ENCODE measurements at places on chromosomes 4 and X. TPM values are rescaled to one million over a fixed set of nuclear protein-coding genes. Genes with fewer than 3 reads are reported as not detected.

DNA sequence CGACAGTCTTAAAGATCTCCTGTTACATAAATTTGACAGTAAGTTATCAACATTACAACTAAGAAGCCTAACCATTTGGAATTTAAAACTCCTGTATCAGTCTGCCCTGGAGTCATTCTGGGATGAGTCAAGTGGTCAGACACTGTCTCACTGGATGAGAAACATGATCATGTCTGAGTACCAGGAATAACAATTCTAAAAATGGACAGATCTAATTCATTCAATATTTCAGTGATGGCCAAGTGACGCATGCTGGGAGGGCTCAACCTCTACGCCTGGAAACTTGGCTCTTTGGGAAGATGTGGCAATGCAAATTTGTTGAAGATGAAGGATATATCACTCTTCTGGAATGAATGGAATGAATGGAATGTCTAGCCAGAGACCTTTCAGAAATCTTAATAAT is 1427.2 kb downstream of the STIM2 start:
- H3K36me3 ChIP-seq: no peaks in the 10 kb centered on the region
- DNase-seq: no peak
- H3K4me3 ChIP-seq: no peak overlapping the region
- H3K27ac ChIP-seq: no peak overlapping the region

The PRR32 gene
- not detected for total RNA-seq

The GABRQ gene
- not detected for total RNA-seq

The SPANXB1 gene
- total RNA-seq: not detected

DNA sequence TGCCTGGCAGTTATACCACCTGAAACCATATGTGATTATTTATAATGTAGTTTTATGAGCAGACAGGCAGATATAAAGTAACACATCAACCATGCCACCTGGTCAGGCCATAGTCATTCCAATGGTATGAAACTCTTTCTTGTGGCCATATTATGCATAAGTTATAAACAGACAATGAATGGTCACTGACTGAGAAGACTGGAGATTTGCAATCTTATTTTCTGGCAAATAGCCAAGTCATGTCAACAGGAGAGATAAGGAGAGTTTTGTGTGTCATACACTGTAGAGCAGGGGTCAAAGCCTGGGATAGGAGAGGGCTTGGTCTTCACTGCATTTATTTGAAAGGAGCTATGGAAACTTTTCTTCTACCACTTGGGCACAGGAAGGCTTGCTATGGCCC is 29.5 kb downstream of the SORBS2 start:
- H3K36me3 ChIP-seq: no peaks in the 10 kb centered on the region
- H3K4me1 ChIP-seq: no peaks in the 10 kb centered on the region
- H3K4me3 ChIP-seq: no peak overlapping the region
- DNase-seq: no peak

The SAGE1 gene
- total RNA-seq: not detected
